ENCODE measurements at places on chromosomes 1 and 21. TPM values are rescaled to one million over a fixed set of nuclear protein-coding genes. Genes with fewer than 3 reads are reported as not detected.

DNA sequence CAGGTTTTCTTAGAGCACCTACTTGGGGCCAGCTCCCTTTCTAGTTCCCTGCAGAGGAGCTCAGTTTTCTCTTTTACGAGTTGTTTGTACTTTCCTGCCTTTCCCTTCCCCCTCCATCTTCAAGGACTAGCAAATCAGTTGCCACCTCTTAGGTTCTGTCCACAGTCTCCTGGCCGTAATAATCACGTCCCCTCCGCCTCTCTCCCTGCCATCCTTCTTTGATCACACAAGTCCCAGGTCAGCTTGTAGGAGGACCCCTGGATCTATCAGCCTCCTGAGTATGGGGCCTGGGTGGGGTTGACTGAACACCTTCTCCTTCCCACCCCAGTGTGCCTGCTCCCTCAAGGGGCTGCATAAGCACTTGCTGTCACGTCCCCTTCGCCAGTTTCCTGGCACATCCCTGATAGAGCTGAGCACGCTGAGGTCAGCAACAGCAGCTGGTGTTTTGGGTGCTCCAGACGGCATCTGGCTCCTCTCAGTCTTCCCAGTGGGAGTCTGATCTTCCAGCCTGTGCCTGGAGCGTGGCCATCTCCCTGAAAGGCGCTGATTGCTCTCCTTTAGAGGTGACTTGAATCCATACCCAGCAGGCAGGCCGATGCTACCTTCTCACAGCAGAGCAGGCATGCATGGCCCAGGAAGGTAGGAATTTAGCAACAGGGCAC lies 216.1 kb upstream of the TMEM51 start:
- no peak for DNase-seq

GRCh38 chr1:89363196-89363595 lies 663 bp upstream of the GBP6 start:
- no peak for DNase-seq

DNA sequence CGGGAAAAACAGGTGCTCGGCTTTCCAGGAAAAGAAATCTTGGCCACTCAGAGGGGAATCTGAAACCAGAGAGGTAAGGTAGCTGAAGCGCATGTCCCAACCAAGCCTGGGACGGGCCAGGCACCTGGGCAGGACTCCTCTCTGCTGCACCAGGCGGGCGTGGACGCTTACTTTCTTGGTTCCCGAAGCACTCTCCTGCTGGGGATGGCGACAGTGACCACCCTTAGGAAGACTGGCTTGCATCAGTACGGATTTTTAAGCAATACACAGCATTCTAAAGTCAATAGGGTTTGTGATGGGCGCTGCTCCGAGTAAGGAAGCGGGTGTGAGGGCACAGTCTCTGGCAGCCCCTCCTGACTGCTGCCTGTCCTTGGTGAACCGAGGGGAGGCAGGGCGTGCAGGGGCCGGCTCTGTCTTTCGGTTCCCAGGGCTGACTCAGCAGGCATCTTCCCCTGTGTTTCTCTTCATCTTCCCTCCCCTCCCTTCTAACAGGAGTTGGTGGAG lies 74.9 kb upstream of the ANGPTL1 start:
- no peak for DNase-seq

- DNase-seq = no peak
Observed at GRCh38 chr1:157069601-157070000, 24.1 kb upstream of the ARHGEF11 start.

GRCh38 chr21:15725949-15726348 lies 3.8 kb upstream of the USP25 start:
- no peak for DNase-seq

DNA sequence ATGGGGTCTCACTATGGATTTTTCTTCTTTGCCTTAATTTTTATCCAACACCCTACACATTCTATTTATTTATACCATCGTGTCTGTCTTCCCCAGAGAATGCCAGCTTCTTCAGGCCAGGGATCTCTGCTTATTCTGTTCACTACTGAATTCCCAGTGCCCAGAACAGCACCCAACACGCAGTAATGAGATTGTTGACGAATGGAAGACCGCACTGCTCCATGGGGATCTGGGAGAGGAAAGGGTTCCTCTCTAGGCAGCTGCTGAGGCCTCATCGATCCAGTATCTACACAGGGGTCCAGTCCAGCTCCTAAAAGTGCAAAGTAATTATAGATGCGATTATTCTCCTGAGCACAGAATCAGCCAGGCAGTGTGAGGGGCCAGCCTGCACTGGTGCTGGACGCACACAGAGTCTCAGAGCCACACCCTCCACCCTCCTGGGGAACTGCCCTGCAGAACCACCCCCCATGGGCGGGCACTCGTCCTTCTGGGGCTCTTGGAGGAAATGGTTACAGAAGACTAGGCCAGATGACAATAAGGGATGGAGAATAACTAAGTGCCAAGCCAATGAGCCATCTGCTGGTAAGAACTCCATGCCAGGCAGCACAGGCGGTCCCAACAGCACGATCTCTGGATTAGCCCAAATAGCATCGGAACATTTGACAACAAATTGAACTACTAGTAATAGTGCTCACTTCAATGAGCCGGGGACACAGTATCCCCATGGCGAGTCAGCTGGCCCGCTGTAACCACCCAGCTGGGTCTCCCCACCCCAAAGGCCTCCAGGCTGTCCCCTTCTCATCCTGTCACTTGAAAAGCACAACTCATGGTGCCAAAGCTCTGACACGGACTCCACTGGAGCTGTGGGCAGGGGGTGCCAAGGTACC lies 1.7 kb upstream of the PDE9A start:
- DNase-seq = no peak

DNA sequence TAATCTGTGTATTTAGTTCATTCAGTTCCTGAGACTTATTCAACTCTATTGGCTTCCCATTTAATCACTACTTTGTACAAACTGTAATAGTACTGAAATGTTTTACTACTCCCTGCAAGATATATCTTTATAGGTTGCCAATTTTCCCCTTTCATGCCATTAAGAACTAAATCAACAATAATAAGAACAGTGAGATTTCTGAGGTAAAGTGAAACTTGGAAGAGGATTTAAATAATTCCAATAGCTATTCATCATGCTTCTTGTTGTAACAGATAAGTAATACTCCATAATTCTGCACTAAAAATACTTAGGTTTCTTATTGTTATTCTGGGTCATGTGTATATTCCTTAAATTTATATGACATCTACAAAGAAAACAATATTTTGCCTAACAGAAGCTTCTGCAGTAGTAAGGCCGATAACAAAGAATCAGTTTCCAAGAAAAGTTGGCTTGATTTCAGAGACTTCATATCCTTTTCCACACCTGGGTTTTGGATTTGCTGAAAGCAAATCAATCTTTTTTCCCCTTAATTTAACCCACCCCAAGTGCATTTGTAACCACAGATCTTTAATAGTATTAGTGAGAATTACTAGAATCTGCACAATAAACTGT lies 258.3 kb downstream of the FAF1 start:
- DNase-seq = no peak

- no peak for DNase-seq
Observed at GRCh38 chr1:67171574-67171955, 5.3 kb downstream of the IL23R start.

DNA sequence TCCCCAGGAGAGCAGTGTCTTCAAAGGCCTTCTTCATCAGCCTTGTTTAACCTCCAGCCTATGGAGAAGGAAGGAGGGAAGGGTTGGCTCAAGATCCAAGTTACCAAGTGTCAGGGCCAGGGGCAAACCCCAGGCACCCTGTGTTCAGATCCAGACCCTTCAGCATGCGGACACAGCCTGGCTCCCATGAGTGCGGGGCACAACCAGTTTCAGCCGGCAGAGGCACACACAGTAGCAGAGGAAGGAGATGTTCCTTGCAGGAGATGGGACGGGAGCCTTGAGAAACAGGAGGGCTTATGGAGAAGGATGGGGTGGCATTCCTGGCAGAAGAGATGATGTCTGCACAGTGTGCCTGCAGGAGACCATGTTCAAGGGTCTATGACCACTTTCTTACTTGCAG lies 161.7 kb upstream of the EDN2 start:
- no peak for DNase-seq

GRCh38 chr21:40282912-40283886 lies 416.0 kb downstream of the PCP4 start:
- DNase-seq = no peak

GRCh38 chr1:187921426-187921825 lies 1092.7 kb downstream of the PLA2G4A start:
- DNase-seq = no peak

DNA sequence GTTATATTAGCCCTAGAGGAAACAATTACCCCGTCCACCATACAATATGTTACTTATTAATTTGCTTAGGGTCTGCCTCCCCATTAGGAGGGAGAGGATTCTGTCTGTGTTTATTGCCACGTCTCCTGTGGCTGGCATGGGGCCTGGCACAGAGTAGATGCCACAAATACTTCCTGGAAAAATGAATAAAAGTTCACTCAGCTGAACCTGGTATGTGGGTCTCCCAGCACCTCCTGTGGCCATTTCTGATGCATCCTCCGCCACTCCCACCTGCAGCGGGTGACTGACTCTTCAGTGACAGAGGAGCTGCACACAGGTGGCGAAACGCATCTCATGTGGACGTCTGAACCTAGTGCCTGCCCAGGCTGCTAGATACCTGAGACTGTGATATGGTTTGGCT lies 112.7 kb downstream of the CLIC6 start:
- no peak for DNase-seq

DNA sequence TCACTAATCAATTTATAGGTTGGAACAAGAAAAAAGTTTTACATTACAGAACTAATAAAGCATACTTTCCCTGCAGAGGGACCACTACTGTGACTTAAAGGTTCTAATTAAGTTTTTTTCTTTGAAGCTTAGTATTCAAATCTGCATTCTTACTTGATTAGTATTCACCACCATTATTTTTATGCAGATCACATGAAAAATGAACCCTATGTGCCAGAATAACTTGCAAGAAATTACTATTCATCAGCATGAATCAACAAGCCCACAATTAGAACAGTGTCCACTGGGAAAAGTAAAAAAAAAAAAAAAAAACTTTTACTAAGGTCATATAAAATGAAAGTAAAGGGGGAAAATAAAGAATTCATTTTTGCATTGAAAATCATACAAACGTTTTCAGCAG lies 90.8 kb downstream of the SMYD3 start:
- DNase-seq = no peak

DNA sequence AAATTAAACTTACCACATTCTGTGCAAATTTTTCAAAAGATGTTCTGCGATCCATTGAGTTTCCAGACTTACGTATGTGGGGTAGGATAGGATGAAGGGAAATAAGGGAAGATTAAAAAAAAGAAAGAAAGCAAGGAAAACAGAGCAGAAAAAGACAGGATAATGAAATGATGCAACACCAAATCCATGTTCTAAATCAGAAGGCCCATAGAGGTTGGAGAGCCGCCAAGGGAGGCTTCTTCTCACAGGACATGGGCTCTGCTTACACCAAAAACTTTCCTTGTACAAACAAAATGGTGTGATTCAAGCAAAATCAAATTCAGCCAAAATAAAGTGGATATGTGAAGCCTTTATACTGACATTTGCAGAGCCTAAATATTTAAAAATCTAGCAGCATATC lies 189.5 kb upstream of the GREM2 start:
- DNase-seq = no peak

DNA sequence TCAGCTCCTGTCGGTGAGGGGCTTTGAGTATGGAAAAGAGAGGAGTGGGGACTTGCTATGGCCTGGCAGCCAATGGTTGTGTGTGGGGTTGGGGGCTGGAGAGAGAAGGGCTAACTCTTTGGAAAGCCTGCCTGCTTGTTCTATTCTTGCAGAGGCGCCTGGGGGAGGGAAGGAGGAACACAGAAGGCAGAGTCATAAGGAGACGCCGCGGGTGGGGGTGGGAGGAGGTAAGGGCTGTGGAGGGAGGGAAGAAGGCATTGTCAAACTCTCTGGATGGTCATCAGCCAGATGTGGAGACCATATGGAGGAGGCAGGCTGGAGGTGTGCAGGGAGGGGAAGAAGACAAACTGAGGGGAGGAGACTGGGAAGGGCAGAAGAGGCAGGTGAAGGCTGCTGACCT lies 70.0 kb downstream of the PLXNA2 start:
- DNase-seq = no peak

DNA sequence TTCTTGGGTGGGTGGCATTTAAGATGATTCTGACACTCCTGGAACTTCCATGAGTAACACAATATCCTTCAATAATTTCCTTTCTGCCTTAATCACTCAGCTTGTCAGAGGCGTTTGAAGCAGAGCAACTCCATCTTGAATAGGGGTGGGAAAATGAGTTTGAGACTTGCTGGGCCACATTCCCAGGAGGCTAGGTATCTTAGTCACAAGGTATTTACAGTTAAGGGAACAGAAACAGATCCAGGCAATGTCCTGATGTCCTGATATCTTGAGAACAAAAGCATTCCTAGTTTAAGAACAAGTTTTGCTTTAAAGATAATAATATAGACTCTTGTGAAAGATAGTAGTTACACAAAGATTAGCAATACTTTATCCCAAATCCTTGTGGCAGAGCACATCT lies 76.6 kb upstream of the KIAA0040 start:
- DNase-seq = no peak

GRCh38 chr1:205046870-205047269 lies 3.9 kb downstream of the CNTN2 start:
- DNase-seq = no peak

Gene LEMD1
- not detected for total RNA-seq

Gene RPE65
- total RNA-seq = not detected

Gene CD84
- 11.6 TPM for total RNA-seq

Gene GNAT2
- total RNA-seq = not detected

Gene SMIM1
- total RNA-seq = 4.6 TPM

Gene SLC9C2
- total RNA-seq = not detected
